Pons (tissue), 1 donor: ENCODE measurements at places on chromosomes 4 and X.
A peak's percentile ranks its signal among the peaks of the same experiment; 100 is the strongest.

DNA sequence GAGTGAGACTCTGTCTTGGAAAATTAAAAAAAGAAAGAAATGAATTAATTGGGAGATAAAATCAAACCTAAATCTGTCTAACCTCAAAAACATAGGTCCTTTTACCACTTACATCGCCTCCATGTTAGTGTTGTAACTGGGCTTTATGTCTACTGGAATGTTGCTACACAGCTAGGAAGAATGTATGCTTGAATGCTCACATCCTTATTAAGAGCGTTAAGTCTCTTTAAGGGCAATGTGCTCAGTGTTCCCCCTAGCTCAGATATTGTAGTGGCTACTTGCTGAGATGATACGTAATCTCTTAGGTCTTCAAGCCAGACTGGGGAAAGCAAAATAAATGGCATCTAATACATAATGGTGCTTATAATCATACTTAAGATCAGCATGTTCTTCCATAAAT lies 1072.8 kb downstream of the PDHA2 start:
- DNase-seq = no peak

DNA sequence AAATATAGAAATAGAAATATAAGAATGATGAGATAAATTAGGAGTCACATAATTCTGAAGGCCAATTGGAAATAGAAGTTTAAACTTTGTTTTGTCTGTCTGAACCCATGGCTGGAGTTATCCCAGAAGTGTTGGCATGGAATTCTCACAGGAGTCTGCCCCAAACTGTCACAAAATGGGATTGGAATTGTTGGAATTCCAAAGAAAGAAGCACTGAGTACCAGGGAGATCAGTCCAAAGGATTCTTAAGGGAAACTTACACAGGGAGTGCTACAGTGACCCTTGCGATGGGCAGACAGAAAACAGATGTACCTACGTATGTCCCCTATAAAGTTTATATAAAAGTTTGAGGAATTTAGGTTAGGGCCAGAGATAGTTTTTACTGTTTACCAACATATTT lies 1607.7 kb downstream of the ARAP2 start:
- DNase-seq = no peak

DNA sequence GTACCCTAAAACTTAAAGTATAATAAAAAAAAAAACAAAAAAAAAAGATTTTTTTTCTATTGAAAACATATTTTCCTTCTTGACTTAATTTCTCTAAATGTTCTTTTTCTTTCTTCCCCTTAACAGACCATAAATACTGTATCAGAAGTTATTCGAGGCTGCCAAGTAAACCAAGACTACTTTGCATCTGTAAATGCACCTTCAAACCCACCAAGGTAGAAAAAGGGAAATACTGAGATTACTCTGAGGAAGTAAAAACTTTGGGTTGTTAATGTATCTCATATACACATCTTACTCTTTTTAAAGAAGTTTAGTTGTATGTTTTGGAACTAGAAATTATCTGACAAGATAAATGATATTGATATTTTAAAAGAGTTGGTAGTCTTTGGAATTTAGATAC lies 65.6 kb downstream of the USO1 start:
- DNase-seq = no peak

- DNase-seq = no peak
These were observed 69.8 kb downstream of the PSAPL1 start for GRCh38 chr4:7364979-7365378.

DNA sequence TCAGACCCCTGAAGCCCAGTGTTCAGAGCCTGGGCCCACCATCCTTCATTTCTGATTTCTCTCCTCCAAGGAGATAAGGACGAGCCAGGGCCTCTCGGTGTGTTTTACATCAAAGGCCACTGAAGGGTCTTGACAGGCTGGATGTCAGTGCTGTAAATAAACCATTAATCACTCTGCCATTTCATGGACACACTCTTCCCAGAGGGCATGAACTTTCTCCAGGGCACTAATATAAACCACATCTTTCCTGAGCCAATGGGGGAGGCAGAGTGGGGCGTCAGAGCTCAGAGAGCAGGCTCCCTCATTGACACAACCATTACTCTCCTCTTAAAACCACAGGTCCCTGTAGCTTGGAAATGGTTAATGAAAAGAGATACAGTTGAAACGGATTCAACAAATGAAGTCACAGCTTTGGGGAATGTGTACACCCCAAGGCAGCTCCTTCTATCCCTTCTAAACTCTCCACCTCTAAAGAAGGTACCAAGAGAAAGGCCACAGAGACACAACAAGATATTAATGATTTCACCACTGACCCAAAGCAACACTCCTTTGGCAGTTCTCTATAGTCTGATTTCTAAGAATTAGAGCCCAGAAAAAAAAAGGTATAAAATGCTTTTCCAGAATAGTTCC lies 200.6 kb downstream of the CHIC2 start:
- no peak for DNase-seq

- no peak for DNase-seq
These were observed 70.8 kb downstream of the NPNT start for GRCh38 chr4:105966051-105966450.

DNA sequence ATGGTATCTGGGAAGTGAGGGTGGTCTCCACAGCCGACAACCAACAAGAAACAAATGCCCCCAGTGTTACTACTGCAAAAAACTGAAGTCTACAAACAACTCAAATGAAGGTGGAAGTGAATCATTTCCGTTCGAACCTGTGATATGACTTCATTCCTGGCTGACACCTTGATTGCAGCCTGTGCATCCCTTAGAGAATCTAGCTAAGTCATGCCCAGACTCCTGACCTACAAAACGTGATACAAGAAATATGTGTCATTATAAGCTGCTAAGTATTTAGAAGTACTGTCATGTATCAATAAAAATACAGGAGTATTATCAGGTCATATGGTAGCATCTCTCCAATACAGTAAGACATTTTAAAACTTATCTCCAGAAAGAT lies 959.7 kb upstream of the LCORL start:
- no peak for DNase-seq

- no peak for DNase-seq
These were observed 479.2 kb downstream of the GBA3 start for GRCh38 chr4:23171976-23172375.

- DNase-seq = peak; percentile 67
These were observed 2.6 kb upstream of the KIAA0232 start for GRCh38 chr4:6779667-6780565.

GRCh38 chr4:133148690-133149363 lies at the start of gene PCDH10:
TSS of gene PCDH10 (plus strand) at chr4:133149294. CDS start at chr4:133150141, 847 bp downstream.
- DNase-seq = peak; percentile 97

DNA sequence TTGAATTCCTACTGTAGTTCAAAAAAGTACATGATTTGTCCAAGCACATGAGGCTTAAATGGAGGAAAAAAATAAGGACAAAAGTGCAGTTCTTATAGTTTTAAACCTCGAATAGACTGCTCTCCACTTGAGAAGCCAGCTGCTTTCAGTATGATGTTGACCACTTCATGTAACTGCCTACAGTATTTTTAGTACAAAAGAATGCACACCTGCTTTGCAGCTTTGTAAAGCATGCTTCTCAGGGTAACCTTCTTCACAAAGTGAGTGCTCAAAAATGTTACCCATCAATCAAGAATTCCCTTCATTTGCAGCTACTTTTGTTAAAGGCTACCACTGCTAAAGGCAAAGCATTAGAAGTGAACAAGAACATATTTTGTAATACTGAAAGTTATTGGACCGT lies 83.4 kb upstream of the FAM47B start:
- no peak for DNase-seq

- no peak for DNase-seq
These were observed 118.8 kb downstream of the CHM start for GRCh38 chrX:85928606-85929005.

DNA sequence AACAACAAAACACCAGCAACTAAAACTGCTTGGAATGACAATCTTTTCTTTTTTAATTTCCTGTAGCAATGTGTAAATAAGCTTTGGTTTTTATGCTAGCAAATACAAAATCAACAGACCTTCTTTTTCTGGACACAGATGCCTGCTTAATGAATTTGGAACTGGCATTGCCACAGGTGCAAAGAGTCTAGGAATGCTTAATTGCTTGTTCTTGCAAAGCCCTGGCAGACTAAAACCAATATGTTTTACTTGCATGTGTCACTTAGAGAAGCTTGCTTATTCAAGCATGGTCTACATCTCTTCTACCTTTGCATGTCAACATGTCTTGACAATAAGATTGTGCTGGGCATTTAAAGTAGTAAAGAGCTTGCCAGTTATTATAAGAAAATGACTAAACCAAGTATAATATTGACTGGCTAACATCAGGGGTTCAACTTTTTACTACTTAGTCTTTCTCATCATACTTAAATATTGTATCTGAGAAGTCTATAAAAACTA lies 656.7 kb upstream of the NDST4 start:
- peak; percentile 6 for DNase-seq

- no peak for DNase-seq
These were observed 28.5 kb upstream of the MANBA start for GRCh38 chr4:102789317-102789717.

DNA sequence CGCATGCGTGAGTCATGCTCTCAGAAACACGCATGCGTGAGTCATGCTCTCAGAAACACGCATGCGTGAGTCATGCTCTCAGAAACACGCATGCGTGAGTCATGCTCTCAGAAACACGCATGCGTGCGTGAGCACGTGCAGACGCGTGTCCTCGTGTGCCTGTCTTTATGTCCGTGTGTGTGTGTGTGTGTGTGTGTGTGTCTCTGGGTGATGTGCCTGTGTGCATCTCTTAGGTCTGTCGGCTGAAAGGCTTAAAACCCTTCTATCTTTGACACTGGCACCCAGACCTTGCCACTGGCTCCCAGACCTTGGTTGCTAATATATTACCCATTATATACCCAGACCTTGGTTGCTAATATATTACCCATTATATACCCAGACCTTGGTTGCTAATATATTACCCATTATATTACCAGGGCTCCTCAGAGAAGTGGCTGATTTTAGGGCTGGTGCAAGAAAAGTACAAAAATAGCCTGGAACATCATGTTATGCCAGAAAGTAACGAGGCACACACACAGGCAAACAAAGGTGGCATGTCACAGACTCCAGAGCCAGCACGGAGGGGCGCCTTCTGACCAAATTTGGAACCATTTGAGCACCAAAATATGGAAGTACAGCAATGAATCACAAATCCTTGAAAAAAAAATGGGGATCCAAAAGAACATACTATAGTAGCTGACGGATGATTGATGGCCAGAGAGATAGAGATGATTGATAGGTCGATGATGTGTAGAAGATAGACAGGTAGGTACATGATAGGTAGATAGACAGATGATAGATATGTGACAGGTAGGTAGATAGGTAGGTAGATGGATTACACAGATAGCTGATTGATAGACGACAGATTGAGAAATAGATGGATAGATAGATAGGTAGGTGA lies 19.2 kb upstream of the ADRA2C start:
- DNase-seq = no peak

- DNase-seq = no peak
These were observed 402.4 kb upstream of the NDST4 start for GRCh38 chr4:115515772-115516171.

GRCh38 chrX:13248867-13249486 lies 70.9 kb downstream of the ATXN3L start:
- DNase-seq = no peak

DNA sequence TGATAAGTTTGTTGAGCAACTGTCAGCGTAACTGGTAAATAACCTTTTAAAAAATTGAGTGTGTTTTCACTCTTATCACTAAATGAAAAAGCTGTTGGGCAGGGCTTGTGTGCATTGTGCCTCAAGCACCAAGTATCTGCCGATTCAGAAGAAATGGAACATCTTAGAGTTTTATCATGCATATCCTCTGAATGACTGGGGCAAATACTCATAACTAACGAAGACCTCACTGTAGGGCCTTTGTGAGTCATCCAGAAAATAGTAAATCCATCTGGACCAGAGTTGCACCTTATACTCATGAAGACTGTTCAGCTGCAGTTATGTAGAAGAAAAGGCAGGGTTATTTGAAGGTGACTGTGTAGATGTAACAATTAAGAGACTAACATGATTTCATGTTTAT lies 222.1 kb downstream of the CAMK2D start:
- DNase-seq = no peak

GRCh38 chr4:122764821-122765215 lies 32.3 kb downstream of the BBS12 start:
- no peak for DNase-seq

- DNase-seq = no peak
These were observed 8.4 kb downstream of the CFAP299 start for GRCh38 chr4:80343887-80344286.

GRCh38 chrX:125436855-125437254 lies 117.2 kb downstream of the TEX13C start:
- peak; percentile 1 for DNase-seq

- DNase-seq = no peak
These were observed 84.4 kb downstream of the EFNB1 start for GRCh38 chrX:68913249-68913547.

DNA sequence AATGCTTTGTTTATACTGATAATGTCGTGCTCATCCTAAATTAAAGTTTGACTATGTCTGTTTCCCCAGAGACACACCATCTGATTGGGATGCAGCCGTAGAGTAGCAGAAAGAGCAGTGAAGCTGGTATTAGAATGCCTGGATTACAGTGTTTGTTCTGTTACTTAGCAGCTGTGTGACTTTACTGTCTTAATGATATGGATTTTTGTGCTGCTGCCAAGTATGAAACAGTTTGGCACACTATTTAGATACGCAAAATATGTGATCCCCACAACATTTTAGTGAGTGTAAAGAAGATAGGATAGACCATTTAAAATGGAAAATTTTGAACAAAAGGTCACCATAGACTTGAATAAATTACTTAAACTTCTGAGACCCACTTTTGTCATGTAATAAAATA lies 1.2 kb upstream of the CHIC1 start:
- DNase-seq = no peak

DNA sequence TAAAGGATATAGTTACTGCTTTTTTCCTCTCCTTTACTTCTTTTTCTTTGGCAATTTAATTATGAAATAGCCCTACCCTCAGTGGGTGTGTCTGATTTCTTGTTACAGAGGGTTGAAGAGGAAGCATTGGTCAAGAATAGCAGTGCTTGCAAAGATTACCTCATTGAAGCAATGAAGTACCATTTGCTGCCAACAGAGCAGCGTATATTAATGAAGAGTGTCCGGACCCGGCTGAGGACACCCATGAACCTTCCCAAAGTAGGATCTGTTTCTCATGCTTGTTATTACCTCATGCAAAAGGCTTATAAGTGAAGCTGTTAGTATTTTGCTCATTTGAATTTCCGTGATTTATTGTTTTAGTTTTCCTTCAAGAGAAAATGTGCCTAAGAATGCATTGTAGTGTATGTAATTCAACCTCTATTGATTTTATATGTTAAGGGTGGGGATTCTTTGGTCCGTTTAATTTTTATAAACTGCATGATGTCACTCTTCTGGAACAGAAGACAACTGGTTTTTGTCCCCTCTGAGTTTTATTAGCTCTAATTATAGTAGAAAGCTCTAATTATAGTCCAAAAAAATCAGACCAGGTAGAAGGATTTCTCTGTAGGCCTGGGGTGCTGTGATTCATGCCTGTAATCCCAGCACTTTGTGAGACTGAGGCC lies 27.9 kb upstream of the MSMO1 start:
- no peak for DNase-seq

GRCh38 chr4:6258026-6258360 lies 11.7 kb upstream of the WFS1 start:
- DNase-seq = no peak

- no peak for DNase-seq
These were observed 73.7 kb downstream of the SPCS3 start for GRCh38 chr4:176393306-176394013.
